Kidney (tissue), 22 donors: ENCODE measurements at places on chromosomes 5 and 9. TPM values are rescaled to one million over a fixed set of nuclear protein-coding genes. Genes with fewer than 3 reads are reported as not detected.

DNA sequence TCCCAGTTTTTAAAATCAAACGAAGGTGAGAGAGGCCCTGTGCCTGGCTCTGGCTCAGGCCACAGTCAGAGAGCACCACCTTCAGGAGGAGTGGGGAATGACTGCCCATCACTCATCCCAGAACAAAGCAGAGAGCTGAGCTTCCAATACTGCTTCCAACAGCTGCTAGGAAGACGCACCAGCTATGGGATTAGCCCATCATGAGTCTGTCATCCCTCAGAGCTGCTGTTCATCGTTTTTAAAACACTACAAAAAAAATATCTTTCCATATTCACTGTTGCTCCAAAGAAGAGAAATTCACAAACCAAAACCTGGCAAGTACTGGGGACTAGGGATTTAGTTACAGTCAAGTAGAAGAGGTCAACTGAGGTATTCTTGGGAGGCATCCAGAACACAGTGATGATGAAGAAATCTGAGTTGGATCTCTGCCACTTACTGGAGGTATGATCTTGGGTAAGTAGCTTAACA, 102.4 kb downstream of the CDK5RAP2 start:
- H3K36me3 ChIP-seq = peaks cover 5% of the 10 kb centered on the region
- H3K4me3 ChIP-seq = no peak overlapping the region

DNA sequence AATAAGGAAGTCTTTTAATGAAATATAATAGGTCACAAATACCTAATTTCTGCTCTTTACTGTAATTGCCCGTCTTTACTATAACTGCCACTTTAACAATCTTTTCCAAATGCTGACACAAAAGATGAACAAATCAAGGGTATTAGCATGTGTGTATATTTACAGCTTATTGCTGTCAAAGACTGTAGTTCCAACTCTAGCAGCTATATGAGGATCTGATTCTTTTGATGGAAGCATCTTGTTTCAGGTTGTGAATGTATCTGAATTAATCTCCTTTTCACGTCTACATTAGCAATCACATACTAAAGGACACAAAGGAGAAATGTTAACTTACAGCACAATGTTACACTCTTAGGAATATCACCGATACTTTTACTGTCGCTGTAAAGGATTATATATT, 27.9 kb downstream of the RFX3 start:
- no peak for DNase-seq
- H3K36me3 ChIP-seq = no peaks in the 10 kb centered on the region
- H3K4me1 ChIP-seq = no peaks in the 10 kb centered on the region

- no peak overlapping the region for H3K27ac ChIP-seq
Observed at GRCh38 chr9:18297056-18297841, 176.7 kb upstream of the ADAMTSL1 start.

DNA sequence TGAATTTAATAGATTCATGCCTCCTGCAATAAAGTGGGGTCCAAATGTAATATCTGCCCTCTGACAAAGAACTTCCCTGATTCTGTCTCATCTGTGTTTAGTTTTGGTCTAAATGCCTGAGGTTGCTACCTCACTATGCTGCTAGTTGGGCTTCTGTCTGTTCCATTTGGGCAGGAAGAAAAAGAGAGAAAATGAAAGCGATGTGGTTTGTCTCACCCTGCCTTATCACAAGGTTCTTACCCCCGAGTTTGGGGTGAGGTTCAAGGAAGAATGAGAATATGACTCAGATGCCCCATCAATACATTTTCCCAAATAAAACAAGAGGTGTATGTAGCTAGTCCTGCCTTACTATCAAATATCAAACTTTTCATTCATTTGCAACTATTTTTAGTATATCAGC, 132.1 kb upstream of the MTAP start:
- no peak for DNase-seq
- H3K36me3 ChIP-seq = no peaks in the 10 kb centered on the region
- no peaks in the 10 kb centered on the region for H3K27me3 ChIP-seq

PRKAA1 gene
- 104 TPM for total RNA-seq

PCBD2 gene
- 19.2 TPM for total RNA-seq
